ENCODE measurements at places on chromosomes 6 and 20.

- no peak for DNase-seq
Observed at GRCh38 chr6:85792254-85792653, 149.6 kb upstream of the SYNCRIP start.

- no peak for DNase-seq
Observed at GRCh38 chr20:58634059-58634458, 17.0 kb upstream of the STX16 start.

GRCh38 chr6:13124131-13124530, 204.2 kb downstream of the TBC1D7 start:
- no peak for DNase-seq

GRCh38 chr20:42267793-42268384, 649.7 kb upstream of the CHD6 start:
- DNase-seq: no peak

DNA sequence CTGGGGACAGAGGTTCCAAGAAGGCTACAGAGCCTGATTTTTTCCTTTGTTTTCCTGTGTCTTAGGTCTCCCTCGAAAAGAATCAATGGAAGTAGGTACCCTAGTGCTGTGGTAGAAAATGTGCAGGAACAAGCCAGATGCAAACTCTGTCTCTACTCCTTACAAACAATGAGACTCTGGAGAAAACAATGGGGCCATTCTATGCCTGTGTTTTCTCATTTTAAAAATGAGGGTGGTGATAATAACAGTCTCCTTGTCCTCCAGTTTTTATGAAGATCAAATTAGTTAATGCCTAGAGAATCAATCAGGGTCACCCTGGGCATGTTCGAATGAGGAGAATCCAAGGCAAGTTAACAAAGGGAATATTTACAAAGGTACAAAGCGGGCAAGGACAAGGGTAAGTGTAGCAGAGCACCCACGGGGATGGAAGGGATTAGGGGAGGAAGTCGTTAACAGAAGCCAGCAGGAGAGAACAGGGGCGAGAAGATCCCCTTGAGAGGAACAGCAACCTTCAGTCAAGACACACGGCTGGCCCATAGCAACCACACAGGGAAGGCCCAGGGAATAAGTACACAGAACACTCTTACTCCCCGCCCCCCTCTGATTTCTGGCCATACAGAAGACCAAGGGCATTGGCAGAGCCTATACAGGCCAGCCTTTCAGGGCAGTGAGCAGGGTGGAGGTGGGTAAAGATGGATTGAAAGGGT, 342.8 kb downstream of the PTPRT start:
- DNase-seq: no peak

GRCh38 chr6:26045065-26045927, 41.9 kb upstream of the HFE start:
- peak; percentile 93 for DNase-seq

- no peak for DNase-seq
Observed at GRCh38 chr20:36971103-36971502, 19.6 kb upstream of the SAMHD1 start.

GRCh38 chr6:48069280-48069679, 41.7 kb downstream of the PTCHD4 start:
- peak; percentile 10 for DNase-seq

DNA sequence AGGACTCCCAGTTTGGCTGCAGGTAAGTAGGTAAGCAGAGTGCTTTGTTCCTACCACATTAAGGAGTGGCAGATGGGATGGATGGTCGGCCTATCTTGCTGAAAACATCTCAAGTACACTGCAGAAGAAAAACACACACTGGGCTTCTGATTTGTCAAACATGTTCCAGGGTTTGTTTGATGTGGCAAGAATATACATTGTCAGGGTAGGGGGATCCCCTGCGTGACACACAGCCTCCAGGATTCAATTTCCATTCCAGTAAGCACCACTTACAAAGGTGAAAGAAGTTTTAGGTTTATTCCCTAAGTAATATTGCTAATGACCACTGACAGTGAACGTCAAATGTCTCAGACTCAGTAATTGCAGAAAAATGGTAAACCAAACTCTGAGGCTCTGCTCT, 26.0 kb upstream of the KIF16B start:
- no peak for DNase-seq

DNA sequence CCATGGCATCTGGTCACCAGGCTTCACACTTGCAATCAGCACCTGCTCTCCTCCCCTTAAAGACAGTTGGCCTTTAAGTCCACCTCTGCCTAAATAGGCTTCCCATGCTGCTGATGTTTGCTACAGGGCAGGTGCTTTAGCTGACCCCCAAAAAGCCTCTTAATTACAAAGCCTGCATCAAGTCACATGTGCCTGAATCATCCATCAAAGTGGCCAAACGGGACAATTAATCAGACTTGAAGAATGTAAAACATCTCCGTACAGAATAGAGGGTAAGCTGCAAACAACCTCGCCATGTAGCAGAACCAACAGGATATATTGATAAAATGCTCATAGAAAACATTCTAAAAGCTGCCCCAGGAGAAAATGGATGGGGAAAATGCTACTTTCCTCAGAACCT, 7.4 kb downstream of the LY86 start:
- DNase-seq: no peak

- no peak for DNase-seq
Observed at GRCh38 chr6:52535711-52536423, 41.0 kb downstream of the TRAM2 start.

DNA sequence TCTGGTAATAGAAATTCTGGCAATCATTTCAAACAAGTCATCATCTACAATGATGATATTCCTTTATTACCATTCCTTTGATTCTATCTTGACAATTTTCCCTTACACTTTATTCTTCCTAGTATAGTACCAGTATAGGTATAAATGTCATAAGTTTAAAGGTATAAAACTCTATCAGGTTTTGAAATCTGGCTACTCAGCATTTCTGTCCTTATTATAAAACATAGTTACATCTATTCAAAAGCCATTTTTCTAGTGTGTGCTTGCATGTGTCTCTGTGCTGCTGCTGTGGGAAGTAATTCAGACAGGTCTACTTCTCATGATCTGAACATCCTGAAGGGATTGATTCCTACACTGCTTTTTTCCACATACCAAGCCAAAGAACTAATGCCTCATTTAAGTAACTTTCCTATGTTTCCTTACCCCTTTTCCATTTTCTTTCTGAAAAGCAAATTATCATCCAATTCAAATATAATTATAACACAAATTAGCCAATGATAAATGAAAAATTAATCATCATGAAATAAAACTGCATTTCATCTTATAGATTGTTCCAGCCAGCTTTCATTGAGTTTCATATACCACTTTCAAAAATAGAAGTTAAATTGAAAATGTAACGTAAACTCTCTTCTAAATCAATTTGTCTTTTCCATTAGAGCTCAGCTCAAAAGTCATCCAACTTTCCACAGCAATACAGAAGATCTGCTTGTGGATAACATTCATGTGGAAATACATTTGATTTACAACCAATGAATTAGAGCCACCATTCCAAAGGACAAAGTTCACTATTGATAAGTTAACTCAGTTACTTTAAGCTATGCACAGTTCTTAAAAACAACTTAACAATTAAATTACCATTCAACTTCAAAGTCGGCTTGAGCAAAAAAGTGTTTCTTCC, 35.9 kb downstream of the COL12A1 start:
- no peak for DNase-seq

Measured in GM03348 (cell line).